Thyroid gland (tissue), 4 donors: ENCODE measurements at places on chromosomes 3 and 15. TPM values are rescaled to one million over a fixed set of nuclear protein-coding genes. Genes with fewer than 3 reads are reported as not detected.

The SEMA5B gene
- 0.56 TPM for total RNA-seq

The CX3CR1 gene
- 0.27 TPM for total RNA-seq

The DUSP7 gene
- 10.3 TPM for total RNA-seq

DNA sequence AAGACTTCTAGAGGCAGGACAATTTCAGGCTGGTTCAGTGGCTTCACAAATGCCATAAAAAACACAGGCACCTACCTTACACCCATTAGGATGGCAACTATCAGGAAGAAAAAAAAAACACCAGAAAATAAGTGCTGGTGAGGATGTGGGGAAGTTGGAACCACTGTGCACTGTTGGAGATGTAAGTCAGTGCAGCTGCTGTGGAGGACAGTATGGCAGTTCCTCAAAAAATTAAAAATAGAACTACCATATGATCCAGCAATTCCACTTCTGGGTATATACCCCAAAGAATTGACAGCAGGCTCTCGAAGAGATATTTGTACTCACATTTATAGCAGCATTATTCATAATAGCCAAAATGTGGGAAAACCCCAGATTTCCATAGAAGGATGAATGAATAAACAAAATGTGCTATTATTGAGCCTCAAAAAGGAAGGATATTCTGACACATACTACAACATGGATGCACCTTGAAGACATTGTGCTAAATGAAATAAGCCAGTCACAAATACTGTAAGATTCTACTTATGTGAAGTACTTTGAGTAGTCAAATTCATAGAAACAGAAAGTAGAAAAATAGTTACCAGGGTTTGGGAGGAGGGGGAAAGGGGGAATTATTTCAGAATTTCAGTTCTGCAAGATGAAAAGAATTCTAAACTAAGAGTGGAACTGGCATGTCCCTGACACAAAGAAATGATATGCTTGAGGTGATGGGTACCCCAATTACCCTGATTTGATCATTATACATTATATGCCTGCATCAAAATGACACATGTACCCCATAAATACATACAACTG is 40.9 kb downstream of the NR1D2 start:
- H3K27me3 ChIP-seq, result no peaks in the 10 kb centered on the region
- no peak overlapping the region for H3K4me3 ChIP-seq
- H3K4me1 ChIP-seq, result no peaks in the 10 kb centered on the region

DNA sequence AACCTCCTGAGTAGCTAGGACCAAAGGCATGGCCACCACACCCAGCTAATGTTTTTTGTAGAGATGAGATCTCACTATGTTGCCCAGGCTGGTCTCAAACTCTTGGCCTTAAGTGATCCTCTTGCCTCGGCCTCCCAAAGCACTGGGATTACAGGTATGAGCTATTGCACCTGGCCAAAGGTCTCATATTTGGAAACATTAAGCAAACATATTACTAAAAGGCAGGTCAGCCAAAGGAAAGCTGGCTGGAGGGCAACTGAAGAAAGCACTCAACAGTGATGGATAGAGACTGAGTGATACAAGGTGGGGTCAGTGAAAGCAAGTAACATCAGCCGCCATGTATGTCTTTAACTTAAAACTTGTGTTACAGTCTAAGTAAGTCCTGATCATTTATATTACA is 57.5 kb downstream of the TBC1D2B start:
- DNase-seq, result no peak
- H3K27me3 ChIP-seq, result no peaks in the 10 kb centered on the region
- no peaks in the 10 kb centered on the region for H3K4me1 ChIP-seq
- H3K27ac ChIP-seq, result no peak overlapping the region
- H3K36me3 ChIP-seq, result peaks cover 24% of the 10 kb centered on the region
- H3K4me3 ChIP-seq, result no peak overlapping the region

DNA sequence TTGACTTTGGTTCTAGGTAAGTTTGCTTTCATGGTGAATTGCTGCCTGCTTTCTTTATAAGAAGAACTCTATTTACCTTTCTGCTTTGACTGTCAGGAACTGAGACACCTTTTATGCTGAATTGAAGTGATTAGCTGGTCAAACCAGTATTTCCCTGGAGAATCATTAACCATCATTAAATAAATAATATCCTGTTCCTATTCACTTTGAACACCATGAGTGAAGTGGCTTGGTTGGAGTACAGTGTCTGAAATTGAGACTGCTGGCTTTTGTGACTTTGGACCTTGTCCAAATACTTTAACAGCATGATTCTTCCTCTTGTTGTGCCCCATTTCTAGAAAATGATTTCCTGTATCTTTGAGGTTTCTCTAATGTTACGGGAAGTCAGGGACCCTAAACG is 5.6 kb upstream of the TMEM62 start:
- no peak overlapping the region for H3K4me3 ChIP-seq
- H3K36me3 ChIP-seq, result no peaks in the 10 kb centered on the region
- H3K27ac ChIP-seq, result no peak overlapping the region
- no peak for DNase-seq
- no peaks in the 10 kb centered on the region for H3K4me1 ChIP-seq
- no peaks in the 10 kb centered on the region for H3K27me3 ChIP-seq

GRCh38 chr15:71187526-71187925 is 72.3 kb downstream of the THSD4 start:
- H3K4me3 ChIP-seq, result no peak overlapping the region
- no peaks in the 10 kb centered on the region for H3K27me3 ChIP-seq
- peaks cover 26% of the 10 kb centered on the region for H3K4me1 ChIP-seq
- no peak overlapping the region for H3K27ac ChIP-seq

GRCh38 chr15:63408524-63408923 is 26.9 kb upstream of the CA12 start:
- H3K27ac ChIP-seq, result no peak overlapping the region
- DNase-seq, result no peak
- H3K27me3 ChIP-seq, result no peaks in the 10 kb centered on the region

DNA sequence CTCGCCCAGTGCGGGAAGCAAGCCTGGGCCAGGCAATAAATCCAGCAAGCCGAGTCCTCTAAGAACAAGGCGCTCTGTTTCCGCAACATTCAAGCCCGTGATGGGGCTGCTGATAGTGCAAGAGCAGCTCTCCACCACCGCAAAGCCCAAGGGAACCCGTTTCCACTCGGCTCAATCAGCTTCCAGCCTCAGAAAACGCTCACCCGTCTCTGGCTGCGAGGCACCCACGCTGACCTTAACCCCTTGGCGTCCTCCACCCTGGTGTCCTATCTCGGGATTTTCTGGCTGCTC is 17.8 kb downstream of the SPATA12 start:
- H3K36me3 ChIP-seq, result no peaks in the 10 kb centered on the region
- H3K27ac ChIP-seq, result peak overlapping the region; percentile 20
- peak; percentile 54 for DNase-seq
- H3K27me3 ChIP-seq, result no peaks in the 10 kb centered on the region

- H3K36me3 ChIP-seq, result no peaks in the 10 kb centered on the region
- peaks cover 32% of the 10 kb centered on the region for H3K4me1 ChIP-seq
- no peaks in the 10 kb centered on the region for H3K27me3 ChIP-seq
- no peak for DNase-seq
- H3K27ac ChIP-seq, result peak overlapping the region; percentile 21
These were observed 153.6 kb downstream of the AKAP13 start for GRCh38 chr15:85534031-85534430.

DNA sequence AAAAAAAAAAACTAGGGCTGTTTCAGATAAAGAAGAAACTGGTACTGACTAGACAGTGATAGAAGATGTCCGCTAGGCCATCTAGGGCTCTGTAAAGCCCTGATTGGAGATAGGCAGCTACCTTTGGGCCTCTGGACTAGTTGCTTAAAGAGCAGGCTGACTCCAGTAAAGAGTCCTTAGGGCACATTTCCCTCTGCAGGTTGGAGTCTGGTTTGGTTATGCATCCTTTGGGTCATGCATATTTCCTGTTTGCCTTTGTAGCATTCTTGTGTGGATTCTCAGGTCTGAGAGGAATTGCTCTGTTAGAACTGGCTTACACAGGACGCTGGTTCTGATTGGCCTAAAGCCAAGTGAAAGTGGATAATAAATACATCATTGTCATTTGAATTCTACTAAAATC is 165.5 kb upstream of the LRRN1 start:
- H3K27ac ChIP-seq, result no peak overlapping the region
- no peak for DNase-seq
- H3K4me3 ChIP-seq, result no peak overlapping the region
- H3K36me3 ChIP-seq, result no peaks in the 10 kb centered on the region
- H3K4me1 ChIP-seq, result no peaks in the 10 kb centered on the region

- no peaks in the 10 kb centered on the region for H3K36me3 ChIP-seq
- peaks cover 6% of the 10 kb centered on the region for H3K4me1 ChIP-seq
- H3K4me3 ChIP-seq, result no peak overlapping the region
- H3K27ac ChIP-seq, result peak overlapping the region; percentile 56
These were observed 107.7 kb upstream of the SPRED1 start for GRCh38 chr15:38144921-38145320.

DNA sequence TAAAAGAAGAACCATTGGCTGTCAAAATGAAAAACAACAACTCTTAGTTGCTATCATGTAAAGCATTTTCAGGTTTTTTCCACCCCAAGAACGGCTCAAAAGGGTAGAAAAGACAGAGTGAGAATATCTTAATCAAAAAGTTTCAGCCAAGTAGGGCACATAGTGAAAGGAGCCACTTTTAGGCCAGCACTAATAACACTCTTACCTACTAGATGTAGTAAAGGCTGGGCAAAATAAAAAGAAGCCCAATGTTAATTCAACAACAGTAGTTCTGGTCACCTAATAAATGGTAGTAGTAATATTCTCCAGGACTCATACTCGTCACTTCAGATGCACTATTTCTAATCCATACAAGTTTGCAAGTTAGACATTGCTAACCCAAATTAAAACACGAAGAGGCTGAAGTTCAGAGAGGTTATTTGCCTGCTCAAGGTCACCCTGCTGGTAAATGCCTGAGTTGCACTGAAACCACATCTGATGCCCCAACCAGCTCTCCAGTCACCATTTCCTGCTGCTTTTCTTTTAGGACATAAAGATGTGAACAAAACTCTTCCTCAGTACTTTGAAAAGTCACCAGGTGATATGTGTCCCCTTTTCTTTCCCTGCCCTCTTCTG is 7.5 kb downstream of the GOLIM4 start:
- no peak overlapping the region for H3K4me3 ChIP-seq
- no peak overlapping the region for H3K27ac ChIP-seq
- H3K27me3 ChIP-seq, result no peaks in the 10 kb centered on the region
- H3K36me3 ChIP-seq, result no peaks in the 10 kb centered on the region
- DNase-seq, result no peak

- peaks cover 42% of the 10 kb centered on the region for H3K4me1 ChIP-seq
- no peaks in the 10 kb centered on the region for H3K36me3 ChIP-seq
- peak; percentile 94 for DNase-seq
- H3K27ac ChIP-seq, result peak overlapping the region; percentile 72
- no peaks in the 10 kb centered on the region for H3K27me3 ChIP-seq
These were observed 76.2 kb upstream of the NSMCE3 start for GRCh38 chr15:29345549-29346525.

DNA sequence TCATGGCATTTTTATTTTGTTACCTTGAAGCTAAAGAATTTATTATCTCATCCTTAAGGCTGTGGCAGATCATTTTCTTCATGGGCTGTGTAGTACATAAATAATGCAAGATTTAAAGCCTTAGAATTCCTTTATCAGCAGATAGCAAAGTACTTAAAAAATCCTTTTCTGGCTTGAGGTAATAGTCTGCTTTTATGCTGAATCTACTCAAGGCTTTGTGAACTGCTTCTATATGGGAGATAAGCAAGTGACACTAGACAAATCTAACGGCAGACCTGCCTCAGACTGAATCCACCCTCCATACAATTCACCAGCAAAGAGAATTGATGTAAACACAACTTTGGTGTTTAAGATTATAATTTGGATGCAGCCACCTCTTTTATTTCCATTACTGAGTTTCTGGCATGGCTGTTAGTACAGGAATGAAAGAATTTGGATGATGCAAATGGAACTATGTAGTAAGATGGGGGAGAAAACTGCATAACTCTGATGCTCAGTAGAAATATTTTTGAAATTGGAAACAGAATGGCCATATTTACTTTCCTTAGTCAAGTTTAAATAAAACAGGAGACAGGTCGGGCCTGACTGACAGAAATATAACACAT is 1121.5 kb downstream of the NAALADL2 start:
- no peaks in the 10 kb centered on the region for H3K27me3 ChIP-seq
- DNase-seq, result no peak
- H3K4me1 ChIP-seq, result no peaks in the 10 kb centered on the region
- H3K27ac ChIP-seq, result no peak overlapping the region

DNA sequence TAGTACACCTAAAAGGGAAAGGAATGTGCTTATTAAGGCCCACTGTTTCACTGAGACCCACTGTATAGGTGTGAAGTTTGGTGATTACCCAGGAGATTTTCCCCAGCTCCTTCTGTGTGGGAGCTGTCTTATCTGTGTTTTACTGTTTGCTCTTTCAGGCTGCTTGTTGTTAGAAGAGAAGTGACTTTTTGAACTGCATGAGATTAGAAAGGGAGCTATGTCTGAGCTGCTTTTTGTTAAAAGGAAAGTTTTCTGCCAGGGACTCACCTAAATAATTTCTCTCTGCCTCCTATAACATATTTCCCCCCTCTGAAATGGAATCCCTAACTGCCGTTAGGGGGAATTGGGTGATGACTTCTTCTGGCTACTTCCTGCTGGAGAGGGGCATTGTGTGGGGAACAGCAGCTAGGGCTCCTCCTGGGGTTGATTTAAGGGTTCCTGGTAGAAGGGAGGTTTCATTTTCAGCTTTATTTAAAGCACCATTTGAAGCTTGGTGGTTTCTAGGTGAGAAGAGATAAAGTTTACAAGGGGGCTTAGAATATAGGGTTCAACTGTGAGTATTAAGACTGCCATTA is 77.1 kb upstream of the ATP11B start:
- H3K27ac ChIP-seq, result no peak overlapping the region
- H3K4me1 ChIP-seq, result no peaks in the 10 kb centered on the region
- H3K4me3 ChIP-seq, result no peak overlapping the region
- H3K27me3 ChIP-seq, result no peaks in the 10 kb centered on the region
- H3K36me3 ChIP-seq, result no peaks in the 10 kb centered on the region
- no peak for DNase-seq

DNA sequence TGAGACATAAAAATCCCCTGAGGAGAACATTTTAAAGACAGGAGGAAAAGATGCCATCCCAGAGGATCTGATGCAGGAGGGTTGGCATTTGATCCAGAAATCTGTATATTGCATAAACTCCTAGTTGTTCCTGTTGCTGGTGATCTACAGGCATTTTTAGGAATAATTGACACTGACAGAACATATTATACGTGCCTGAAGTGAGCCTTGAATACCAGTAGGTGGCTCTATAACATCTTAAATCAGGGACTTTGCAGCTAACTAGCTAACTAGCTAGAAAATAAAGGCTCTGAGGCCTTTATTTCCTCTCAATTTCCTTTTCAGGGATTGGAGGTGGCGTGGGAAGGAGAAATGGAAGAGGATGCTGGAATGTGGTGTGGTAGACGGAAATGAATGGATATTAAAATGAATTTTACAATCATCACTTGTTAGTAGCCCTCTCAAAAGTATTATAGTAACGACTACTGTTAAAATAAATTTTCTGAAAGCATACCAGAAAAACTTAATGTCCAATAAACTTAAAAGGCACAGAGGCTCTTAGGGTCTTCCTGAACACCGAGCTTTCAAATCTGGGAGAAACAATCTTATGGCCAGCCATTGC is 73.8 kb upstream of the ZBED2 start:
- no peaks in the 10 kb centered on the region for H3K36me3 ChIP-seq
- H3K4me1 ChIP-seq, result peaks cover 13% of the 10 kb centered on the region
- no peaks in the 10 kb centered on the region for H3K27me3 ChIP-seq
- DNase-seq, result no peak
- no peak overlapping the region for H3K27ac ChIP-seq
